Tongue (tissue), 3 donors: ENCODE measurements at places on chromosomes 6 and 20.

- no peak for DNase-seq
Measured at GRCh38 chr6:135630789-135631376, 133.3 kb upstream of the AHI1 start.

GRCh38 chr6:124812067-124812466, 150.2 kb upstream of the RNF217 start:
- DNase-seq, result no peak

- no peak for DNase-seq
Measured at GRCh38 chr20:40835321-40835720, 146.3 kb upstream of the MAFB start.

GRCh38 chr20:33162313-33162712, 5.6 kb upstream of the BPIFA2 start:
- no peak for DNase-seq

GRCh38 chr6:155261111-155261900, 2.5 kb upstream of the CLDN20 start:
- no peak for DNase-seq

DNA sequence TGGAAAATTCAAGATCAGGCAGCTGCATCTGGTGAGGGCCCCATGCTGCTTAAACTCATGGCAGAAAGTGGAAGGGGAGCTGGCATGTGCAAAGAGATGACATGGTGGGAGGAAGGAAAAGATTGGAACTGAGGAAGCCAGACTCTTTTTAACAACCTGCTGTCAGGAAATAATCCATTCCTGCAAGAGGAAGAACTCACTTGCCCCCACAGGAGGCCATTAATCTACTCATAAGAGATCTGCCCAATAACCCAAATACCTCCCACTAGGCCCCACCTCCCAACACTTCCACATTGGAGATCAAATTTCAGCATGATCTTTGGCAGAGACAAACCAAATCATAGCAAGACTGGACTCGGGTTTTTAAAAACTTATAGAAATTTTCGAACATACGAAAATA, 200.5 kb upstream of the KCNQ5 start:
- no peak for DNase-seq

- DNase-seq, result no peak
Measured at GRCh38 chr20:23763345-23763744, 12.6 kb upstream of the CST1 start.

DNA sequence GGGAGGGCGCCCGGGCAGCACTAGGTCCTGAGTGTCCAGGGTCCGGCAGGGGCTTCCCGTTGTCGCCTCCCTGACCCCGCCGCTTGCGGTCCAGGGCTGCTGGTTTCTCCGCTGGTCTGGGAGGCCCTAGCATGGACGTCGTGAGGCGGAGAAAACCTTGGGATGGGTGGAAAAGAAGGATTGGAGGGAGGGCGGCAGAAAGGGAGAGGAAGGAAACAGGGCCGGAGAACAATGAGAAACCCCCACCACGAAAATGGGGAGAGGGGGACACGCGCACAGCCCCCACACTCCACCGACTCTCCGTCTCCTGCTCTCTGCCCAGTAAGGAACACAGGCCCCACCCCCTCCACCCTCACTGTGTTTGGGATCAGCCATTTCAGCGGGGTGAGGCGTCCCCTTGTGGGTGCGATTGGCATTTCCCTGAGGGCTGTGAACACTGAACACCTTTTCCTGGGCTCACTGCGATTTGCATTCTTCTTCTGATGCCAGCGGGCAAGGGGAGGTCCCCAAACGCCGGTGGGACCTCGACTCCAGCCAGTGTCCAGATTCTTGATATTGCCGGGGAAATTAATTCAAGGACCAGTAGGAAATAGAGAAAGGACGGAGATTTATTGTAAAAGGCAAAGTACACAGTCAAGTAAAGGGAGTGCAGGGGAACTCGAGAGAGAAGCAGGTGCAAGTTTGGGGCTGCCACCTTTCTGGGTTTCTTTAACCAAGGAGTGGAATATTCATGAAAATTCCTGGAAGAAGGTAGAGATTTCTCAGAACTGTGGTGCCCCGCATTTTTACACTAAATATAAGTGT, 3.3 kb upstream of the RAET1G start:
- peak; percentile 86 for DNase-seq

DNA sequence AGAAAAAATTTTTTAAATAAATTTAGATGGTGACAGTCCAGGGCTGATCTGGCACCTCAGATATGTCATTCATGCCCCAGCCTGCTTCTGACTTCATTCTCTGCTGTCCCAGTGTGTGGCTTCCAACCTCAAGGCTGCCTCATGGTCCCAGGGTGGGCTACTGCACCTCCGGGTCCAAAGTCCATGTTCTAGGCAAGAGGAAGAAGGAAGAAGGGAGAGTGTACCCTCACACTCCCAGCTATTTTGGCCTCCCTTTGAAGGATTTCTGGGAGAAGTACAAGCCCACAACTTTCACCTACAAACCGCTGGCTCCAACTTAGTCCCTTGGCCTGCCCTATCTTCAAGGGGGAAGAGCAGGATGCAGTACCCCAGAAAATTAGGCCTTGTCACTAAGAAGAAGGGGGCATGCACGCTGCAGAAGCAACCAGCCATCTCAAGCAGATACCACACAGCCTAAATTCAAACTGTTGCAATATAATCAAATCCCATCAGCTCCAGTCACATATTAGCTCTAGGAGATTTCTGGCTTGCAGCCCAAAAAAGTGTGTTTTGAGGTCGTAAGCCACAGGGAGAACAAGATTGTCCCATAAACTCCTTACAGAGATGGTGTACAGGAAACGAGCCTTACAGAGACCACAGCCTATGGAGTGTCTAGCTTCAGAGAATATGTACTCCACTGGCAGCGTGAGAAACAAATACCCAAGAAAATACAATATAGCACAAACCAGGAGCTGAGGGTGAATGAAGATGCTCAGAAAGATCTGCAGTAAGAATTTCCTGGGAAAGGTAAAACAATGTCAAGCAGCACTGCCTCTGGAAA, 906 bp upstream of the BTN3A2 start:
- no peak for DNase-seq

GRCh38 chr6:170160031-170160627, 130.7 kb downstream of the DLL1 start:
- DNase-seq, result no peak

DNA sequence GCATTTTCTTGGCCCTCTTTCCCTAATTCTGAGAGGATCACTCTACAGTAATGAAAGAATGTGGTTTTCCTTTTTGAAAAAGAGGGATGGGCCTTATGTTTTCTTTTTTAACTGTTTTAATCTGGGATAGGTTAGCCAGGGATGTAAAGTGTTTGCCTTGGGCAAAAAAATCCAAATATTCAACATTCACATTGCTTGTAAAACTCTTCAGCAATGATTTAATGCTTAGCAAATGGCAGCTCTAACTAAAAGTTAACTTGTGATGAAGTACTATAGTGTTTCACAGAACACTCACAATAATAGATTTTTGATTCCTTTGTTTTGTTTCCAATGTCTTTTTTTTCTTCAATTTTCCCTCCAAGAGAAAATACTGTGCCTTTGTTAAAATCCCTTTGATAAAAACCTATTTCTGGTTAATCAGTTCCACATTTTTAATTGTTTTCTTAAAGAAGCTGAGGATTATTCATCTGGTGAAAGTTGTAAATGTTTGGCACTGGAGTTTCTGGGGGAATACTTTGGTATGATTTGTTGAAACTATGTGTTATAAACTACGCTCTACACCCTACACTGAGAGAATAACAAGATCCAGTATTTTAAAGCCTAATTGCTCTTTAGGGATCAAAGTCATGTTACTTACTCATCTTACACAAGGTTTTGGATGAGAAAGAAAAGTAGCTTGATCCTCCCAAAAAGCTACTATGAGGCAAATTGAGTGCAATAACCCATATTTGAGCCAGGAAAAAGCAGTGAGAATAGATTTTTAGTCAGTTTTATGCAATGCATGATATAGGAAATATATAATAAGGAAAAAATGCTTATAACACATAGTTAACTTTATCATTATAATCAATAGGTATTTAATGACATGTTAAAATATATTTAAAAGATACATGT, 335.8 kb downstream of the EPHA7 start:
- peak; percentile 38 for DNase-seq

DNA sequence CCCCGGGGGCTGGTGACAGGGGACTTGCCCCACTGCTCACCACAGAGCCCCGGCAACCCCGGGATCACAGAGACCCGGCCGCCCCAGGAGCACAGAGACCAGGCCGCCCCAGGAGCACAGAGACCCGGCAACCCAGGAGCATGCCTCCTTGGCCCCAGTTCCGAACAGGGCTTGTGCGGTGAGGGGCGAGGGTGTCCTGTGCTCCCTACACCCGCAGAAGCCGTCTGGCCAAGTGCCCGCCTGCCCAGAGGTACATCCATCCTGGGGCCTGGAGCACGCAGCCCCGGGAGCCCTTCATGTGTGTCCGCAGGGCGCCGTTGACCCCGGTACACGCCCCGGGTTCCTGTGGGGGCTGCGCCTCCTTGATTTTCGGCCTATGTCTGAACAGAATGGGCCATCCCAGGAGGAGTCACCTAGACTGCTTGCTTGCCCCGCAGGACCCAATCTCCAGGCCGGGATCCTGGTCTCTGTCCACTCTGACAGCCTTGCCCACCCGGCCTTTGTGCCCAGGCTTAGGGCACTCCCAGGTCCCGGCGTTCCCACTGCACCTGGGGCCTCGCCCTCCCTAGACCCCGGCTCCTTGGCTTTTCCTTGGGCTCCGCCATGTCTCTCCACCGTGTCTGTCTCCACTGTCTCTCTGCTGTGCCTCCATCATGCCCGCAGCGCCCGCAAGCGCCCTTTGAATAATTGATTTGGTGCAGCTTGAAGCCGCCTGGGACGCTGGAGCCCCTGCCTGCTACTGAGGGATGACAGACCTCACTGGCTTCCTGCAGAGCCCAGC, 219.8 kb downstream of the ERMARD start:
- DNase-seq, result no peak

- peak; percentile 38 for DNase-seq
Measured at GRCh38 chr6:14281811-14282660, 164.5 kb downstream of the CD83 start.

DNA sequence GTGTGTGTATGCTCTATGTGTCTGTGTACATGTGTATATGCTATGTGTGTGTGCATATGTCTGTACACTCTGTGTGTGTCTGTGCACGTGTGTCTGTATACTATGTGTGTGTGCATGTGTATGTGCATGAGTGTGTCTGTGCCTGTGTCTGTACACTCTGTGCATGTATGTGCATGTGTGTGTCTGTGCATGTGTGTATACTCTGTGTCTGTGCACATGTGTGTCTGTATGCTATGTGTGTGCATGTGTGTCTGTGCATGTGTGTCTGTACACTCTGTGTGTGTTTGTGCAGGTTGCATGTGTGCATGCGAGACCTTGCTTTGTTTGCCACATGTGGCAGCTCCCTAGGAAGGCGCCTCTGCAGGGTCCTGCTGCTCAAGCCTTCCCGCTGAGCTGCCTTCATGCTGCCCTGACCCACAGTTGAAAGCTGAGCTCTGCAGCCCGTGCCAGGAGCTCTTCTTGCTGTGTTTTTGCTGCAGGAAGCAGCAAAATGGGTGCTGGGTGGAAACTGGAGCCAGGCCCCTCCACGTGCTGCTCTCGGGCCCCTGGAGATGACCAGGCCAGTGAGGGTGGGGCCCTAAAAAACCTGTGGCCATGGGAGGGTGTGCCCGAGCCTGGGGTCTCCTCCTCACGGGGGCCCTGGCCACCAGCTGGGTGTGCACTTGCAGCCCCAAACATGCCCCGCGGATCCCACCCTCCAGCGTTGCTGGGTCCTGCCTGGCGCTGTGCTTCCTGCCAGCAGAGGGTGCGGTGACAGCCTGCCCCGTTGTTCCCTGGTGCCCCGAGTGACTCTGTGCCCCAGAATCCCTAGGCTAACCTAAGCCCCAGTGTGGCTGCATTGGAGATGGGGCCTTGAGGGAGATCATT, 109.1 kb downstream of the DACT2 start:
- DNase-seq, result no peak

DNA sequence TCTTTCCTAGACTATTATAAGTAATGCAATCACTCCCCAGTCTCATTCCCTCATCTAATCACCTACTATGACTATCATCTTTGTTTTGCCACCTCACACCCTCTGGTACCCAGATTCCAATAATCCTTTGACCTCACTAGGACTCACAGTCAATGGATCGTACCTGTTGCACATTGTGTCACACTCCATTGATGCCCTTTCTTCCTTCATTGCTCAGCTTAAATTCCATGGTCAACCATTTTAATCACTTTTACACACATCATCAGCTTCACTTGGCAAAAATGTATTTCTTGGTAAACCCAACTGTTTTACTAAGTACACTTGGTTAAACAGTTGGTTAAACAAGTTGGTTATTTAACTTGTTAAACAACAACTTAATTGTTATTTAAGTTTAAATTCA, 44.0 kb downstream of the CEP162 start:
- DNase-seq, result no peak

GRCh38 chr20:49343246-49343645, 65.4 kb upstream of the ZNFX1 start:
- peak; percentile 57 for DNase-seq

GRCh38 chr6:90226257-90226656, 70.4 kb downstream of the BACH2 start:
- no peak for DNase-seq

DNA sequence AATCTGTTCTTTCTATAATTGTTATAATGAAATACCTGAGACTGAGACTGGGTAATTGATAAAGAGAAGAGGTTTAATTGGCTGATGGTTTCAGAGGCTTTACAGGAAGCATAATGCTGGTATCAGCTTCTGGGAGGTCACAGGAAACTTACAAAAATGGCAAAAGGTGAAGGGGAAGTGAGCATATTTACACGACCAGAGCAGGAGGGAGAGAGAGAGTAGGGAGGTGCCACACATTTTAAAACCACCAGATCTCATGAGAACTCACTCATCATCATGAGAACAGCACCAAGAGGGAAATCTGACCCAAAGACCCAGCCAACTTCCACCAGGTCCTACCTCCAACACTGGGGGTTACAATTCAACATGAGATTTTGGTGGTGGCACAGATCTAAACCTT, 2.6 kb upstream of the SIRPB1 start:
- DNase-seq, result no peak

DNA sequence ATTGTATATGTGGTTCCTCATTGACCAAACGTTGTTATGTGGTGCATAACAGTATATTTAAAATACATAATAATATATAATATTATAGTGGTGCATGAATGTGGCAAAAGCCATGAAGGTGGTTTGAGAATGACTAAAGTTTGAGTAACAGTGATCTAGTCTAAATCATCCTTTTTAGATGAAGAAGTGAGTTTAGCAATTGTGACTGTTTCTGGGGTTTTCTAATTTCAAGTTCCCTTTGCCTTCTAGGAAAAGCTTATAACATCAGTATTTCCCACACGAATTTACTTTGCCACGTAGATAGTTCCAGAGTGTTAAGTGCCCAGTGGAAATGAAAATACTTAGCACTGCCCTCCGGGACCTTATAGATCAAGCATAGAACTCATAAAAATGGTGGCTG, 40.9 kb downstream of the ARFGEF2 start:
- DNase-seq, result no peak

DNA sequence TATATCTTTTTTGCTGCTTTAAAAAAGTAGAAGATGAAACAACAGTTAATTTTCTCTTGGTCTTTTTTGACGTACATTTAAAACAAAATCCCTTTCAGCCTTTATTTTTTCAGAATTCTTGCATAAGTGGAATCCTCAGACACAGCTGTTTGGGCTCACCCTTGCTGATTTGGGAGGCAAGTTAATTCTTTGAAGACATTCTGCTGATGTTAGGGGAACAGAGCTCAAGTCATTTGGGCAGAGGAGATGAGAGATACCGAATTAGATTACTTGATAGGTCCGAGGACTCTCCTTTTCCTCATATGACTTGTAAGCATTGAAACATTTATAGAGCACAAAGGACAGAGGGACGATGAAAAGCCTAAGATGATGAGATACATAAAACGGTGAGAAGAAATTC, 567.9 kb upstream of the CITED2 start:
- DNase-seq, result no peak
